ENCODE measurements at places on chromosomes 7 and 10.

DNA sequence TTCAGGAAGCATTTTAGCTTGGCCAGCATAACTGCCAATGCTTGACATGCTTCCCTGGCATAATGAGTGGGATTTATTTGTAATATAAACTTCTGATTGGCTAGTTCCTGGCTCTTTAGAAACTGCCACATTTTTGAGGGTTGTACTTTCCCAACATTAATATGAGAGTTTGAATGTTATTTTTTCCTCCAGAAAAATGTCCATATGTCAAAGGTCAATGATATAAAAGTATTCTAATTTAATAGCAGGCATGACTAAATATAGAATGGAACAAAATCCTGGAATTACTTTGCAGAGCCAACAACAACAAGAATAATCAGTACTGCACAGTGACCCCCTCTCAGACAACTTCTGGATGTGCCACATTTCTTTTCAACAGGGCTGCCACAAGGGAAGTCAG lies 352.6 kb downstream of the PRPF18 start:
- DNase-seq: no peak

GRCh38 chr10:88082391-88082790 lies 219.0 kb downstream of the PTEN start:
- DNase-seq: no peak

DNA sequence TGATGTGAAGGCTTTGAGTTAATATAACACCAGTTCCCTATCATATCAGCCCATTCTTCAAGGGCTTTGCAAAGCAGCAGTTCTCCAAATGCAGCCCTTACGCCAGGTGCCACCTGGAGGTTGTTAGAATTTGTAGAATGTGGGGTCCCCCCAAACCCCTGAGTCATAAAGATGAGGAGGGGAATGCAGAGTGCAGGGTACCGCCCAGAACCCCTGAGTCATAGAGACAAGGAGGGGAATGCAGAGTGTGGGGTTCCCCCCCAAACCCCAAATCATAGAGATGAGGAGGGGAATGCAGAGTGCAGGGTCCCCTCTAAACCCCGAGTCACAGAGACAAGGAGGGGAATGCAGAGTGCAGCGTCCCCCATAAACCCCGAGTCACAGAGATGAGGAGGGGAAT lies 605.8 kb downstream of the PTPRN2 start:
- DNase-seq: no peak

DNA sequence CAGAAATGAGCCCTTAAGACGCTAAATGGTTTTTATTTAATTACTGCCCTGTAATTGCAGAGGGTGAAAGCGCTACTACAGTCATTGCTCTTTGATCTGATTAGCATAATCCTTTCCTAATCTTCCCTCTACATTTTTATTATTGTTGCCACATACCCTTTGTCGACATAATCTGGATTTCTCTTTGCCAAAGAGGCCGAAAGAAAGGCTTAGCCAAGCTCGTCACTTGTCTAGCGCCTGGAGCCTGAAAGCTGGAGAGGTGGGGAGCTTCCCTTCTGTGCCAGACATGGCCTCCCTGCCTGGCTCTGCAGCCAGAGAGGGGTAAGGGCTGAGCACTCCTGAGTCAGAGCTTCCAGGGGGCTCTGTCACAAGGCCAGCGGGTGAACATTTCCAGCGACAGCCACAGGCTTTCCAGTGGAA lies 145.9 kb downstream of the PRKAG2 start:
- no peak for DNase-seq

GRCh38 chr7:23105086-23105643 lies 420 bp upstream of the KLHL7 start:
- DNase-seq: no peak

DNA sequence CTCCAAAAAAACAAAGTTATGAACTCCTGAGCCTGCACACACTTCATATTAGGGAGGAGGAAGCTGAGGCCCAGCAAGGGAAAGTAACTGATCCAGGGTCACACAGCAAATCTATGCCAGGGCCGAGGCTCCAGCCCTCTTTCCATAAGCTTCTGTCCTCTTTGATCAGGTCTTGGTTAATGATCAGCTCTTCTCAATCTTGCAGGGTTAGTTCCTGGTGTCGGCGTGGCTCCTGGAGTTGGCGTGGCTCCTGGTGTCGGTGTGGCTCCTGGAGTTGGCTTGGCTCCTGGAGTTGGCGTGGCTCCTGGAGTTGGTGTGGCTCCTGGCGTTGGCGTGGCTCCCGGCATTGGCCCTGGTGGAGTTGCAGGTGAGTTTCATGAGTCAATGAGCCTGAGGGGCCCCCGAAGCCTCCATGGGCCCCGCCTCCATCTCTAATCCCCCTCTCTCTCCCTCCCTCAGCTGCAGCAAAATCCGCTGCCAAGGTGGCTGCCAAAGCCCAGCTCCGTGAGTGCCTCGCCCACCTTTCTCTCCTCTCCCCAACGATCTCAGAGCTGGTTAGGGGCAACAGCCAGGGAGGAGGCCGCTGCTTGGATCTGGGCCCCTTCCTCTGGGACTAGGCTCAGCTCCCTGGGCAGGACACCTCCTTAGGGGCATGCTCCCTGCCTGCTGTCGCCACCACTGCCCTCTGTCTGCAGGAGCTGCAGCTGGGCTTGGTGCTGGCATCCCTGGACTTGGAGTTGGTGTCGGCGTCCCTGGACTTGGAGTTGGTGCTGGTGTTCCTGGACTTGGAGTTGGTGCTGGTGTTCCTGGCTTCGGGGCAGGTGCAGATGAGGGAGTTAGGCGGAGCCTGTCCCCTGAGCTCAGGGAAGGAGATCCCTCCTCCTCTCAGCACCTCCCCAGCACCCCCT lies 23.7 kb upstream of the LIMK1 start:
- no peak for DNase-seq

DNA sequence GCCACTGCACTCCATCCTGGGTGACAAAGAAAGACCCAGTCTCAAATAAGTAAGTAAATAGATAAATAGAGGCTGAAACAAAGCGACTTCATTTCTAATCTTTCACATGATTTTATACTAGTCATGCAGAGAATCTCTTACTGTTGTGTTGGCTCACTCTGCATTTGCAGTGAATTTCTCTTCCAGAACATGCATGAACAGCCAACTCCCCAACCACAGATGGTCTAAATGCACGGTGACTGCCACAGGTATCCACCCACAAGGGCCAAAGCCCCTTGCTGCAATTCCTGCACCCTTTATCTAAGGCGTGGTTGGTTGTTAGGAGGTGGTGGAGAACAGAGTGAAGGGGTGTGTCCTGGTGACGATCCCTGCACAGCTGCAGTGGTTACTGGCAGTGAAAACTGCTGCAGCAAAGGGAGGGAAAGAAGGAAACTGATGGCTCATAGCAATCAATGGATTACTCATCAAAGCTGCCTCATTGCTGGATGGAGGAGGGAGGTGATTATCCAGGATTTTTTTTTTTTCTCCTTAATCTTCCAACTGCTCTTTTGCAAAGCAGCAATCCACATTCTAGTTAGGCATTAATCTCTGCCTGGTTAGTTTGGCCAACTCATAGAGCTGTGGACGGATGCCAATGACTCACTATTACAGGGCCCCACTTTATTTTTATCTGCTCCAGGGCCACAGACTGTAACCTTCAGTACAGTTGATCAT lies 50.6 kb downstream of the PRTFDC1 start:
- no peak for DNase-seq

- no peak for DNase-seq
These were observed 7.8 kb upstream of the KLF6 start for GRCh38 chr10:3792710-3793219.

DNA sequence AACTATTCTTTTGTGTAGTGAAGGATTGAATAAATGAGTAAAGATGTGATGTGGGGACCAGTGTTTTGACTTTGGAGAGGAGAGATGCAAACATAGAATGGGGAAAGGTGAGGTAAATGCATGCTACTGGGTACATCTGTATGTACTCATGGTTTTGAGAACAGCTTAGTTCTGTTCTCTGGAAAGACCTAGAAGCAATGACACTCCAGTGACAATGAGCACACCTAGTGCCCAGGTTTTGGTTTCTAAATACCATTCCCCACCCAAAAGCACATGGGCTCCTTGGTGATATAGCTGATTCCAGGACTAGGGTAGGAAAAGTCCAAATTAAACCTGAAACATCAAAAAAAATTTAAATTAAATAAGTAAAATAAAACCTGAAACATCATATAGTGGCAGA lies 22.6 kb upstream of the HSPA12A start:
- no peak for DNase-seq

DNA sequence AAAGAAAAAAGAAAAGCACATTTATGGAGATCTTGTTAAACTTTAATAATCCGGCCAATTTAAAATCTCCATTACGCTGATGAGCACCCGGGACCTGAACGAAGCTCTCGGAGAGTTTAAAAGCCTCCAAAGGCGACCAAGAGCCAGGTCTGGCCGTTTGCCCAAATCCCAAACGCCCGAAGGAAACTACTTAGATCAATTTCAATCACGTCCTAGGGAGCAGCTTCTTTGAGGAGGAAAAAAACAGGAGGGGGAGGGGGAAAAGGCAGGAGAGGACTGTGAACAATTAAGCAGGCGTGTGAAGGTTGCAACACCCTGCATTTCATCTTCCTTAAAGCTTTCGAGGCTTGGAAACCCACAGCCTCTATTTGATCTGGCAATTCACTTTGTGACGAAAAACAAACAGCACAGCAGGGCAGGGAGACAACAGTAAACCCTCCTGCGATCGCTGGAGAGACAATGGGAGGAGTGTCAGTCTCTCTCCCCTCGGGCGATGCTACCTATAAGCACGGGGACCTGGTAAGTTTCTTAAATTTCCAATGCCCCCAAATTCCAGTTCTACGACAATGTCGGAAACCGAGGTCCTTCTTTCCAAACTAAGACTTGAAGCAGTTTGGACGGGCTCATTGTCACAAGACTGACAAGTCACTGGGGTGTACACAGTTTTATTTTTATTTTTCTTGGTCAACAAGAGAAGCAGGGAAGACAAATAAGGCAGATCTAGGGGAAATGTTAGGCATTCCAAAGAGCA lies 1.2 kb downstream of the KLF6 start:
- no peak for DNase-seq

- DNase-seq: no peak
These were observed 153.5 kb downstream of the RNF216 start for GRCh38 chr7:5627745-5628547.
